ENCODE measurements at places on chromosomes 7 and 10. TPM values are rescaled to one million over a fixed set of nuclear protein-coding genes. Genes with fewer than 3 reads are reported as not detected.

SYNPO2L gene
- total RNA-seq = not detected

PNLIPRP1 gene
- total RNA-seq = not detected

PHYH gene
- 9.7 TPM for total RNA-seq

SLC13A4 gene
- not detected for total RNA-seq

ICA1 gene
- total RNA-seq = not detected

EGR2 gene
- 6.6 TPM for total RNA-seq

RASA4B gene
- 20.6 TPM for total RNA-seq

TRIM73 gene
- 18.3 TPM for total RNA-seq

DNA sequence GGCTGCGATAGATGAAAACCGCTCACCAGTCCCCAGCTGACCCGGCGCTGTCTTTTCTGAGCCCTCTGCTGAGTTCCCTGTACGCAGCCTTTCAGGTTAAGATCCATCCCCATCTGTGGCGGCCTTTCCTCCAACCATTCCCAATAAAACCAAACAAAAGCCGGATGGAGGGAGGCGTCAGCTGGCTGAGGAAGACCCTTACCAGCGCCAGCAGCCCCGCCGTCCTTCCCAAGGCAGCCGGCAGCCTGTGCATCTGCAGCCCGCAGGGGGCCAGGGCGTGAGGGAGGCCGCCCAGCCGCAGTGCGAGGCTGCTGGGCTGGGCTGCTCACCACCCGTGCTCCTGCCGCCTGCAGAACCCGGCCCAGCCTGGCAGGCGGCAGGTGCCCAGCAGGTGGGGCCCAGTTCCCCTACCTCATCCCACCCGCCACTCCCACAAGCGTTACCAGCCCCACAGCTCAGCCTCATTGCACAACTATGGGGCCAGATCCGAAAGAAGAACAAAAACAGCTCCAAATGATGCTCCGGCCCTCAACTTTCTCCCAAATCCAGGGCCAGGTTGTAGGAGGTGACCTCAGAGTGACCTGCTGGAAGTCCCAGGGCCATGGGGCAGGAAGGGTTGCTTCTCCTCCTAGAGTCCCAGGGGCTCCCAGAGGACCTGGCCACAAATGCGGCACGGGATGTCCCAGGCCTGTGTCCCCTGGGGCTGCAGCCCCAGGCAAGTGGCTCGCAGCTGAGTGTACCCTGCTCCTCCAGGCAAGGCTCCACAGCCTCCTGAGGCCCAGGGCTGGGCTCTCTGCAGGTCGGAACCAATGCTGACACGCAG is 23.8 kb downstream of the PAPOLB start:
- H3K4me3 ChIP-seq = no peak overlapping the region
- H3K27ac ChIP-seq = no peak overlapping the region
- H3K36me3 ChIP-seq = no peaks in the 10 kb centered on the region
- H3K27me3 ChIP-seq = no peaks in the 10 kb centered on the region
- H3K4me1 ChIP-seq = no peaks in the 10 kb centered on the region

DNA sequence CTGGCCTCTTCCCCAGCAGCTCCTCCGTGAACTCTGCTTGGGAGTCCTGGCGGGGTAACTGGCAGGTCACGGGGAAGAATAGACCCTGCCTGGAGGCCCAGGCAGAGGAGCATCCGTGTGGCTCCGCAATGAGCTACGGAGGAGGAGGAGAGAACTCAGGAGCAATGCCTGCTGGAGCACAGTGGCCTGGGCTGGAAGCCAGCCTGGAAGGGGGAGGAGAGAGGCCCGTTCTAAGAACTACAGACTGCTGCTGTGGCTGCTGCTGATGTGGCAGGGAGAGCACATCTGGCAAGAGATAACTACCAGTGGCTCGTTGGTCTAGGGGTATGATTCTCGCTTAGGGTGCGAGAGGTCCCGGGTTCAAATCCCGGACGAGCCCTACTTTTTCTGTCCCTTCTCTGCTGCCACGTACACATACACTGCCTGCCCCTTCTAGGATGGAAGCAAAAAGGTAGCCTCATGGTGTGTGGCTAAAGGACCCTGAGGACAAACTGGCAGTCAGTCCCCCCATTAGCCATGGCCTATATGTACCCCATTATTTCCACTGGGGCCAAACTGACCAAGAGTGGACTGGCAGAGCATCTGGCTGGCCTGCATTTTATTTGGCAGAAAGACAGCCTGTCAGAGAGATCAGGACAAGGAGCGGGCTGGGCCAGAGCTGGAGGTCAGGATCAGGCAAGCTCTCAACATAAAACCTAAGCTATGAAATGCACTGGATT is 7.7 kb upstream of the OPN1SW start:
- no peak overlapping the region for H3K4me3 ChIP-seq
- no peaks in the 10 kb centered on the region for H3K4me1 ChIP-seq
- no peak overlapping the region for H3K27ac ChIP-seq

DNA sequence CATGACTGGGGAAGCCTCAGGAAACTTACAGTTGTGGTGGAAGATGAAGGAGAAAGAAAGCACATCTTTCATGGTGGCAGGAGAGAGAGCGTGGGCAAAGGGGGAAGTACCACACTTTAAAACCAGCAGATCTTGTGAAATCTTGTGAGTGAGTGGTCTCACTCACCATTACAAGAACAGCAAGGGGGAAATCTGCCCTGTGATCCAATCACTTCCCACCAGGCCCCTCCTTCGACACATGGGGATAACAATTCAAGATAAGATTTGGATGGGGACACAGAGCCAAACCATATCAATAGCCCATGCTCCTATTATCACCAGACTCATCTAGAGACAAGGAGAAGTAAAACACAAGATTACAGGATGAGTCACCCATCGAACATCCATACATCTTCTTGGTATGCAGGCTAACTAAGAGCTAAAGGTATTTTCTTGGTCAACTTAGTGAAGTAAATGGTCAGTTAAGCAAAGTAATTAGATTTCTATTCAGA is 55.3 kb upstream of the YAE1 start:
- DNase-seq = no peak
- H3K36me3 ChIP-seq = no peaks in the 10 kb centered on the region
- no peak overlapping the region for H3K27ac ChIP-seq
- peaks cover 8% of the 10 kb centered on the region for H3K4me1 ChIP-seq

DNA sequence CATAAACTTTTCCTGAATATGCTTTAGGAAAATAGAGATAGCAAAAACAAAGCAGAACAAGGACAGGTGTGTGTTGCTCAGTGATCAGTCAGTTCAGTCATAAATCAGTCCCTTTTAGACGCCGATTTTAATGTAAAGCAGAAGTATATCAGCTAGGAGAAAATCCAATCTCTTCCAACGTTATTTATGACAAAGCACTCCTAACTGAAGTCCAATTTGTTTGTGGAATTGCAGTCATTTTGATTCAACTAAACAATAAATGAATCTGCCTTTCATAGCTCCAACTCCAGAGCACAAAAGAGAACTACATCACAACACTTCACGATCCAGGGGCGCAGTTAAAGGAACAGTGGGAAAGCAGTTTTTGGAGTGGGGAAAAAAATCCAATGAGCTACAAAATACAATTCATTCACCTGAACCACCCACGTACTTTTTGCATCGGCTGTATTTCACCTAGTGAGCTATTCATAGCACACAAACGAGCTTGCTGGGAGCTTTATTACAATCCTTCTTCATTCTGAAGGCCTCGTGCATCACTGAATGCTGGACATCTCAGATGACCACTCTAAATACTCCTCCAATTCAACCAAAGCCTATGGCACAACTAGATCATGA is 151.3 kb downstream of the LRRN3 start:
- H3K36me3 ChIP-seq = no peaks in the 10 kb centered on the region
- H3K4me3 ChIP-seq = no peak overlapping the region
- H3K27ac ChIP-seq = no peak overlapping the region
- no peaks in the 10 kb centered on the region for H3K4me1 ChIP-seq

DNA sequence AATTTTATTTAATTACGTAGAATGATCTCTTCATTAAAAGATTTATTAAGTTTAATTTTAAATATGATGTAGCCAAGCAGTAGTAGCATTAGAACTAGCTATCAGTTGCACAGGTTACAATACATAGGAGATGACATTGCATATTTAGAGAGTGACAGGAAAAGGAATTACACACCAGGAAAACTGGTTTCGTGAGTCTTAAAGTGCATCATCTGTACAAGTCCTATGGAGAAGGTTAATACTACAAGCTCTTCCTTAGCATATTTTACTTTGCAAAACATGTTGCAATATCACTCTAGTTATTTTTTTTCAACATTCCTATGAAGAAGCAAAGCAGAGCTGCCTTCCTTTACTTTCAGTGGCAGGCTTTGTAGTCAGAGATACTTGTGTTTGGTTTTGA is 20.2 kb upstream of the SEM1 start:
- no peaks in the 10 kb centered on the region for H3K27me3 ChIP-seq
- H3K27ac ChIP-seq = no peak overlapping the region
- H3K4me1 ChIP-seq = no peaks in the 10 kb centered on the region

DNA sequence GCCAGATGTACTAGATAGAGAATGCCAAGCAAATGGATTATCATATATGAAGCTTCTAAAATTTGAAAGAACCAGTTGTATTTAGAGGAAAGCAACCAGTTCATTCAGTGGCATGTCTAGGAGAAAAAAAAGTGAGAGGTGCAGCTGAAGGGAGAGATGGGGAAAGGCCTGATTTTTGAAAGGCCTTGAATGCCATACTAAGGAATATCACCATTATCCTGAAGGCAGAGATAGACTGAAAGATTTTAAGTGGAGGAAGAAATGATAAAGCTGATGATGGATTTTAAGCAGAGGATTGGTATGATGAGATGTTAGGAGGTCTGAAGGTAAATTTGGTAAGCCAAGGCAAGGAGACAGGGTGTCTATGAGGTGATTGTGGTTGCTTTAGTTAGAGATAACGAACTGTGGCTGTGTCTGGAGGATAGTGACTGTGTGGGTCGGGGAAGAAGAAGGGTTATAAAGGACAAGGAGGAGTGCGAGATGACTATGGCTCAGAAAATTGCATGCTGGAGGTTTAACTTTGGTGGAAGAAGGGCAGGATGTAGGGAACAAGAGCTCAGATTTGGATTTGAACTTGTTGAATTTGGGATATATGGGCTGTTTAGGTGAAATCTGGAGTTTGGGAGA is 330.8 kb downstream of the EXOC4 start:
- H3K4me3 ChIP-seq = no peak overlapping the region
- no peaks in the 10 kb centered on the region for H3K27me3 ChIP-seq
- H3K4me1 ChIP-seq = no peaks in the 10 kb centered on the region
- H3K36me3 ChIP-seq = no peaks in the 10 kb centered on the region

DNA sequence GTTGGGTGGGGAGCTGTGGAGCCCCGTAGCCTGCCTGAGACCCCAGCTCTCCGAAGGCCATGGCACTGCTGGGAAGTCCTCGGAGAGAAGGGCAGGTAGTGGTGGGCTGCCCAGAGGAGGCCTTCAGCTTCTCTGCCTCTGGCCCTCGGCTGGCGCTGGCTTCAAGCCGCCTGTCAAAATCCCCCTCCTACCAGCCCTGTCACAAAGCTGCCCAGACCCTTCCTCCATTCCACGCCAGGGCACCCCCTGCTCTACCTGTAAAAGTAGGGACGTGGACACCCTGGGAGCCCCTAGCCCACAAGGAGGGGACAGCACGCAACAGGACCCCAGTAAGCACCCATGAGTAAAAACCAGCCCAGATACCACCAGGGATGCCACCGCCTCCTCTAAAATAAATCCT is 31.6 kb downstream of the MAD1L1 start:
- no peaks in the 10 kb centered on the region for H3K36me3 ChIP-seq
- H3K27ac ChIP-seq = no peak overlapping the region
- no peak overlapping the region for H3K4me3 ChIP-seq
- H3K27me3 ChIP-seq = no peaks in the 10 kb centered on the region
- DNase-seq = no peak

GRCh38 chr10:129754211-129755050 is 209.6 kb downstream of the EBF3 start:
- H3K4me1 ChIP-seq = no peaks in the 10 kb centered on the region
- no peak for DNase-seq
- no peaks in the 10 kb centered on the region for H3K27me3 ChIP-seq

GRCh38 chr7:159311172-159311494 is 166.5 kb upstream of the VIPR2 start:
- H3K4me1 ChIP-seq = no peaks in the 10 kb centered on the region
- no peak for DNase-seq
- no peaks in the 10 kb centered on the region for H3K27me3 ChIP-seq
- no peaks in the 10 kb centered on the region for H3K36me3 ChIP-seq
- no peak overlapping the region for H3K27ac ChIP-seq

- no peak overlapping the region for H3K27ac ChIP-seq
- no peaks in the 10 kb centered on the region for H3K36me3 ChIP-seq
- H3K27me3 ChIP-seq = no peaks in the 10 kb centered on the region
- no peak for DNase-seq
- H3K4me3 ChIP-seq = no peak overlapping the region
These were observed 136.9 kb upstream of the PTN start for GRCh38 chr7:137480401-137480800.

DNA sequence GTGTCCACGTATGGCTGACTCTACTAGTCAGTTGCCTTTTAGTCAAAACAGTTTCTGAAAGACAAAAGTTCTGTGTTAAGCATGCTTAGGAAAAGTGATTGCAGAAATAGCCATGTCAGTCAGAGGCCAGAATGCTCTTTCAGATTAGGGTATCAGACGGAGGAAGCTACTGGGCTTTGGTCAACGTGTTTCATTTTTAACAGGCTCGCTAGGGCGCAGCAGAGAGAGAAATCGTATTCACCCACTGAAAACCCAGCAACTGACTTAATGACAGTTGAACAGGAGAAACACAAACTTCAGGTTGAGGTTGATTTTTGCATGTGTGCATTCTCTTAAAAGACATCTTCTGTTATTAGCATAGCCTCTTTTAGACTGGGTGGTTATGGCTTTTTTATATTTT is 322.6 kb upstream of the KIAA1217 start:
- no peak for DNase-seq
- no peaks in the 10 kb centered on the region for H3K4me1 ChIP-seq
- H3K4me3 ChIP-seq = no peak overlapping the region
- H3K36me3 ChIP-seq = no peaks in the 10 kb centered on the region

- peaks cover 6% of the 10 kb centered on the region for H3K36me3 ChIP-seq
- no peaks in the 10 kb centered on the region for H3K27me3 ChIP-seq
- no peak overlapping the region for H3K27ac ChIP-seq
- no peak for DNase-seq
These were observed 699.4 kb upstream of the GALNT17 start for GRCh38 chr7:70432567-70433001.

DNA sequence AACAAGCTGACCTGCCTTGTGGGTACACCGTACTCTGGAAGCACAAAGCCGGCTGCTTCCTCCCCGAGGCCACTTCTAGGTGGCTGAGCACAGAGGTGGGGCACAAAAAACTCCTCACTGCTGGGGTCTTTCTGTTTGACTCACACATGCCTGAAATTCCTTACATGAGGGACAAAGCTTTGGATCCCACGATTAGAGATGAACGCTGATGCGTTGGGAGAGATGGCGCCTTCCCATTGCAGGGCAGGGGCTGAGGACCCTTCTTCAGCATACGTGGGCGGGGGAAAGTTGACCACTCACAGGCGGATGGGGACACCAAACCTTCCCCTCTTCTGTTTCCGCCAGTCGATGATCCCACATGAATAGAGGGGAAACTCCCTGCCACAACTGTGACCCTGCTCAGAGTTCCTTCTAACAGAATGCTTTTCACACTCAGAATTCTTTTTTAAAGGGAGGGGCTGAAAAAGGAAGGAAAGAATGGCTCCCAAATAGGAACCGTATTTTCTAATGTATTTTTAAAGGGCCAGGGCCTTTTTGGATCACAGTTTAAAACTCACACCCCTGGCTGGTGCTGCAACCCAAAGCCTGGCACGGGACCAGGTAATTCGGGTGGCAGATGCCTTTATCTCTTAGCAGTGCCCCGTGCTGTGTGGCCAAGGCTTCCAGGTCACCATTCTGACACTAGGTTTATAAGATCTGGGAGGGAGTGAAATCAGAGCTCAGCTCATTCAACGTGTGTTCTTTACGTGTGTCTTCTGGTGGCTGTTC is 134.0 kb downstream of the PRKAG2 start:
- peaks cover 8% of the 10 kb centered on the region for H3K36me3 ChIP-seq
- no peak overlapping the region for H3K4me3 ChIP-seq
- H3K27me3 ChIP-seq = no peaks in the 10 kb centered on the region
- no peak overlapping the region for H3K27ac ChIP-seq

All from B cell (primary cell).